ENCODE measurements at places on chromosomes 6 and 20.

DNA sequence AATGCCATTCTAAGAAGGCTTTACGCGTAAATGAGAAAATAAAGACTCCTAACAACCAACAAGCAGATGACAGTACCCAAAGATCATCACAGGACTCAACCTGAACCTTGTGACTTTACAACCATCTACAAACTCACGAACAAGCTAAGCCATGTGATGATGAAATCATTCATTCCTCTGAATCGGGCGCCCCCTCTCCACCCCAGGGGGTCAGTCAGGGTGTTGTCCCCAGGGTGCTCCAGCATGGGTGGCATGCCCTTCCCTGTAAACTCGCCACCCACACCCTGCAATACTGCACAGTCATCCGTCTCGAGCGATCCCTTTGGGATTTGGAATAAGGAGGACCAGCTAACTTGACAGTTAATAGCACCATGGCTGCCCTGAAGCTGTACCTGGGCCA, 12.6 kb downstream of the SERPINB6 start:
- no peak for DNase-seq

DNA sequence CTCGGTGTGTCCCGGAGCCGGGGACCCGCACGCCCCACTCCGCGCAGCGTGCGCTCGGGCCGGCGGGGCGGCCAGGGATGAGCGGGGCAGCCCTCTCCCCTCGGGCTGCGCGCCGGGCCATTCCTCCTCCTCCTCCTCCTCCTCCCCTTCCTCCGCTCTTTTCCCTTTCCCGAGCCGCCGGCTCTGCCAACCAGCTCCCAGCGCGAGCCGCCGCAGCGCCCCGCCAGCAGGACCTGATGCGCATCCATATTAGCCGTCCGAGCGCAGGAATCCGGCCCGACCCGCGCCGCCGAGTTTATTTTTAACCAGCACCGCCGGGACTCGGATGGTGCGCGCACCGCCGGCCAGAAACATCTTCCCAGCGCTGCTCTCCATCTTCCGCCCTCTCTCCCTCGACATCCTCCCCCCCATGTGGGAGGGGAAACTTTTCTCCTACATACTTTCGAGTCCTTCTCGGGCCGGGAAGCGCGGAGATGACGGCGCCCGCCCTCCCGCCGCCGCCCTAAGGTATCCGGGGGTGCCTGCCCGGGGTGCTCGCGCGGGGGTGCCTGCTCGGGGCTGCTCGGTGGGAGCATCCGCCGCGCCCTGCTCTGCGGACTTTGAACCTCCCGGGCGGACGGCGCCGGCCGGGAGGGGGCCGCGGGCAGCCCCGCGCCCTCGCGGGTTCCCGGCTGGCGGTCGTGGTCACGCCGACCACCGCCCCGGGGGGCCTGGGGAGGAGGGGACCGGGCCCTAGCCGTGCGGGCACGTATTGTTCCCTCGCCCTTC, 619 bp downstream of the RREB1 start:
- DNase-seq, result peak; percentile 73

DNA sequence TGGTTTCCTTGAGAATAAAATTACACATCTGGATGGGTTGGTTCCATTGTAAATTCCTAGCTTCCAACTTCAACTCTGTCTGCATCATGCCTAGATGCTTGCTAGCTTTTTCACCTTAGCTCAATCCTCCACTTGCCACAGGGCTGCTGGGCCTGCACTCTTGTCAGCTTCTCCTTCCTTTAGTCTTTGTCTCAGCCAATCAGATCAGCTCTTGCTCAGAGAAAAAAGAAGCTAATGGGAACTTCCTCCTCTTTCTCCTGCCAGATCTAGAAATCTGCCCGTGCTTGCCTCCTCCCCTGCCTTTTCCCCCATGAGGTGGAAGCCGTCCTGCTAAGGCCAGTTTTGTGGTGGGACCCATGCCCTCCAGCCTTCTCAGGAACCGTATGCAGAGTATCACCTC, 18.5 kb downstream of the RAE1 start:
- no peak for DNase-seq

- DNase-seq, result no peak
Measured at GRCh38 chr6:5044866-5045265, 40.3 kb upstream of the PPP1R3G start.

GRCh38 chr6:107819964-107820337, 4.2 kb downstream of the SCML4 start:
- DNase-seq, result peak; percentile 63

DNA sequence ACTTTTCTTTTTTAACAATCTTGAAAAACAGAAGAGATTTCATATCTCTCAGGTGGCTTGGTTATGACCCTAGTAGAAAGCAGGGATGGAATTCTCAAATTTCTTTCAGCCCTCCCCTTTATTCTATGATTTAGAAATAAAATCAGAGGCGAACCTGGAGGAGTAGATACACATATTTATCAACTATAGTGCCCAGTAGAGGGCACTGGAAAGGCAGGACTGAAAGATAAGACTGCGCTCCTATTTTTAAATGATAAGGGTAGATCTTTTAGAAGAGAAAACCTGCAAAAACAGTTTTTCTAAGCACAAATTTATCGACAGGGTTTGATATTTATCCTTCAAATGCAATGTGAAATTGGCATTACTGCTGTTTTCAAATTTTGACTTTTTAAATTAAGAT, 1296.6 kb downstream of the EPHA7 start:
- DNase-seq, result no peak

DNA sequence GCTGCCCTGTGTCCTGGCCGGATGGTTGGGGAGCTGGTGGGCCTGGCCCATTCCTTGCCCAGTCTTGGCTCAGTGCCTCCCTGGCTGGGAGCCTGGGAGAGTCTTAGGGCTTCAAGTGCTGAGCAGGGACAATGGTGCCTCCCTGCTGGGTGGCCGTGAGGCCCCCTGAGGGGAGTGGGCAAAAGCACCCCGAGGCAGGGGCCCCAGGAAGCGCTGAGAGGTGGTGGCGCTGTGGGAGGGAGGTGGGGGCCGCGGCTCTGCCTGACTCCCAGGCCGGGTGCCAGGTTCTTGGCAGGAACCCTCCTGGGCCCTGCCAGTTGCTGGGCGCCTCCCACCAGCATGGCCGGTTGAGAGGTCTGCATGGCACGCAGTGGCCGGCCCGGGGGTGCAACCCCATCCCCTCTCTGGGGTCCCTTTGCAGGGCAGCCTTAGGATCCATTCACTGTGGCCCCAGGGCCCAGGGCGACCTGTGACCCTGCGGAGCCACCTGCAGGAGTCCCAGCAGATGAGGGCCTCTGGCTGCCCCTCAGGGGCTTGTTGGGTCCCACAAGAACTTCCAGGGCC, 9.2 kb upstream of the RPS21 start:
- DNase-seq, result no peak

- DNase-seq, result no peak
Measured at GRCh38 chr20:60993433-60994044, 258.5 kb upstream of the CDH4 start.
